ENCODE measurements at places on chromosomes 7 and 10.

GRCh38 chr7:44159824-44160630 is 18.9 kb upstream of the MYL7 start:
- DNase-seq = no peak

DNA sequence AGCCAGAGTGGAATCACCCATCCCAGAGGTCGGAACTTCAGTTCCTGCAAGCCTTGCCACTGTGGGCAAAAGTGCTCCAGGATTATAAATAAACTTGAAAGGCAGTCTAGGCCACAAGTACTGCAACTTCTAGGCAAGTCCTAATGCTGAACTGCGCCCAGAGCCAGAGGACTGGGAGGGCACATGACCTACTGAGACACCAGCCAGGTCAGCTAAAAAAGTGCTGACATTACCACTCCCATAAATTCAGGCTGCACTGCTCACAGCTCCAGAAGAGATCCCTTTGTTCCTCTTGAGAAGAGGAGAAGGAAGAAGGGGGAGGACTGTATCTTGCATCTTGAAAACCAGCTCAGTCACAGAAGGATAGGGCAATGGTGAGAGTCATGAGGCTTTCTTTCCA is 1084.1 kb upstream of the PHF14 start:
- no peak for DNase-seq

DNA sequence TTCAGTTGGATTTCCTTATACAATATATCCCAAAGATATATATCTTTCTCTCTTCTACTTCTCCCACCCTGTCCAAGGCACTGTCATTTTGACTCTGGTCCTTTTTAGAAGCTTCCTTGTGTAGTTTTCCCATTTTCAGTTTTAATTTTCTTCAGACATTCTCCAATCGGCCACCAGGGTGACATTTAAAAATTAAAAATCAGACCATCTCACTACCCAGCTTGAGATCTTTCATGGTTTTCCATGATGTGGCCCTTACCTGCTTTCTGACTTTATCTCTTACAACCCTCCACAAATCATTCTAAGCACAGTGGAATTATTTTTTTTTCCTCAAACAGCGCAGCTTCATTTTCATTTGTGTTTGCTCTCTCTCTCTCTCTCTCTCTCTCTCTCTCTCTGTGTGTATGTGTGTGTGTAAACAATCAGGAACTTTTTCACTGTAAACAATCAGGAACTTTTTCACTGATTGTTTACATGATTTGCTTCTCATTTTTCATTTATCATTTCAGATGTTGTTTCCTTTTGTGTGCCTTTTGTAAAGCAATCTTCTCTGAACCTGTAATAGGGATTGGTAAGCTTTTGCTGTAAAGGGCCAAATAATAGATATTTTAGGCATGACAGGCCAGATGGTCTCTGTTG is 348.9 kb downstream of the ATRNL1 start:
- no peak for DNase-seq

DNA sequence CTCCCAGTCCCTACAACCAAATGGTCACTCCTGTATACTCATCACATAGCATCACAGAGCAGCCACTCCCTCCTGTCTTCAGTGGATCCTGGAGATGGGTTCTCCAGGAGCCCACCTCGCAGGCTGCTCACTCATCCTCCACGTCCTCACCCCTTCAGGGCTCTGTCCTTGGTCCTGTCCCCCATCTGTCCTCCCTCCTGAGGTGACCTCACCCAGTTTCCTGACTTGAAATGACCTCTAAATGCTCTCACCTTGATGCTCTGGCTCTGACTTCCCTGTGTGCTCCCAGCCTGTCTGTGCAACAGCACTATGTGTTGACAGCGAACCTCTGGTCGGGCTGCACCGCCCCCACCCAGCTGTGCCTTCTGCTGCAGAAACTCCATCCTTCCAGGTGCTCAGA is 2.1 kb upstream of the PPP2R2D start:
- DNase-seq = no peak
